Inflammatory macrophage (primary cell): ENCODE measurements at places on chromosomes 11 and 22.

GRCh38 chr22:43923191-43923590 is 414 bp upstream of the PNPLA3 start:
- no peak for DNase-seq

- DNase-seq, result no peak
Measured at GRCh38 chr11:36000616-36001190, 56.8 kb downstream of the LDLRAD3 start.

GRCh38 chr11:114625294-114625693 is 29.7 kb upstream of the NXPE4 start:
- no peak for DNase-seq

DNA sequence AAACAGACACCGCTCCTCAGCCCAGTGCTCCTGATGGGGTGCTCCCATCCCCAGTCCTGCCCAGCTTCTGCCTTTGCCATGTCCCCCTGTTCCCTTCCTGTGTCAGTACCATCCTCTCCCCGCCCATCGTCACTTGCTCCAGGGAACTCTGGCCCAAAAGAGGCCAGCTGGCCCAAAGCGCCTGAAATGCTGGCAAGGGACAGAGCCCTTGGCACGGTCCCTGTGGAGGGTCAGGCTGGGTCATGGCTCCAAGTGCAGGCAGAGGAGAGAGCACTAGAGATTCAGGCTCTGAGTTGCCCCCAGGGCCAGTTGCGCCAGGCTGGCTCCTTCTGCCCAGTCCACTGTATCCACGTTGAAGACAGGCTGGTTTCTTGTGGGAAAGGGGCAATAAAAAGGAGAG is 8.4 kb upstream of the HDHD5 start:
- no peak for DNase-seq

DNA sequence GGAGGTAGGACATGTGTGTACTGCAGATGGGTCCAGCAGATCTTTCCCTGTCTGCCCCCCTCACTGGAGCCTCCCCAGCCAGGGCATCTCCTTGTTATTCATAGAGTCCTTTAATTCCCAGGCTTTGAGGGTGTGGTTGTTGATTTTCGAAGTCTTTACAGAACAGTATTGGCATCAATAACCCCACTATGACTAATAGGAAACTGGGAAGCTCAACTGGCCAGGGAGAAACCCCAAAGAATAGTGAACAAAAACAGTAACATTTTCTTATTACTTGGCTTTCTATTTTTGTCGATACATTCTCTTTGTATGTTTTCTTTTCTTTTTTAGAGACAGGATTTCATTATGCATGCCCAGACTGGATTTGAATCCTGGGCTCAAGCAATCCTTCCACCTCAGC is 57.9 kb downstream of the NF2 start:
- DNase-seq, result no peak

DNA sequence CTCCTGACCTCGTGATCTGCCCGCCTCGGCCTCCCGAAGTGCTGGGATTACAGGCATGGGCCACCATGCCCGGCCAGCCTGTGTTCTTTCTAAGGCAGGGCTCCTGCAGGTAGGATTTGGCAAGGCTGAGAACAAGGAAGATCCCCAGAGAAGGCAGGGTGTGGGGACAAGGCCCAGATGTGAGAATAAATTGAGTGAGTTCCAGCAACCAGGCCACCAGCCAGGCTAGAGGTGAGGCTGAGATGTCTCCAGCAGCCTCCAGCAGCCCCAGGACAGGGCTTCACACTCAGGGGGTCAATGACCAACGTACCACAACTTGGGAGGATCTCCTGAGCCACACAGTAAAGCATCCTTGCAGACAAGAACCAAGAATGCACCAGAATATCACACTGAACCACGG is 75.1 kb downstream of the BUD13 start:
- no peak for DNase-seq
